A549 treated with CORT108297 at 1 μM for 4 hours (cell line): ENCODE measurements at places on chromosomes 12 and 14. TPM values are rescaled to one million over a fixed set of nuclear protein-coding genes. Genes with fewer than 3 reads are reported as not detected.

Gene HEBP1
- total RNA-seq: 56.2 to 63.6 TPM (median 57.6 TPM) in 5 replicates

Gene ZDHHC22
- 0.20 to 0.46 TPM (median 0.34 TPM) in 5 replicates for total RNA-seq

Gene EGLN3
- total RNA-seq: 3.5 to 4.6 TPM (median 4.4 TPM) in 5 replicates

Gene MFAP5
- 0.09 to 0.25 TPM (median 0.14 TPM) in 3 of 5 replicates, not detected in the others for total RNA-seq

Gene PWP1
- total RNA-seq: 87.9 to 95.4 TPM (median 92.2 TPM) in 5 replicates

Gene HOXC11
- total RNA-seq: 0.39 to 0.65 TPM (median 0.54 TPM) in 5 replicates

Gene SERPINA5
- 0.05 to 0.16 TPM (median 0.14 TPM) in 5 replicates for total RNA-seq

Gene OVCH1
- not detected in 5 replicates for total RNA-seq

Gene AQP2
- not detected in 5 replicates for total RNA-seq
